Liver (tissue), 10 donors: ENCODE measurements at places on chromosomes 4 and X. TPM values are rescaled to one million over a fixed set of nuclear protein-coding genes. Genes with fewer than 3 reads are reported as not detected.

Gene PORCN
- 0.70 TPM for total RNA-seq

Gene PTTG2
- total RNA-seq: 0.92 TPM

Gene RAB41
- not detected for total RNA-seq

Gene PGRMC1
- 180 TPM for total RNA-seq

Gene ARHGEF6
- total RNA-seq: 9.2 TPM

Gene PAGE2
- total RNA-seq: not detected

GRCh38 chr4:106818764-106819163 lies 217.3 kb downstream of the DKK2 start:
- no peak for DNase-seq

GRCh38 chrX:153460826-153461225 lies 9.6 kb downstream of the HAUS7 start:
- peak; percentile 43 for DNase-seq

- DNase-seq: no peak
Observed at GRCh38 chrX:139691843-139692505, 16.0 kb downstream of the MCF2 start.

DNA sequence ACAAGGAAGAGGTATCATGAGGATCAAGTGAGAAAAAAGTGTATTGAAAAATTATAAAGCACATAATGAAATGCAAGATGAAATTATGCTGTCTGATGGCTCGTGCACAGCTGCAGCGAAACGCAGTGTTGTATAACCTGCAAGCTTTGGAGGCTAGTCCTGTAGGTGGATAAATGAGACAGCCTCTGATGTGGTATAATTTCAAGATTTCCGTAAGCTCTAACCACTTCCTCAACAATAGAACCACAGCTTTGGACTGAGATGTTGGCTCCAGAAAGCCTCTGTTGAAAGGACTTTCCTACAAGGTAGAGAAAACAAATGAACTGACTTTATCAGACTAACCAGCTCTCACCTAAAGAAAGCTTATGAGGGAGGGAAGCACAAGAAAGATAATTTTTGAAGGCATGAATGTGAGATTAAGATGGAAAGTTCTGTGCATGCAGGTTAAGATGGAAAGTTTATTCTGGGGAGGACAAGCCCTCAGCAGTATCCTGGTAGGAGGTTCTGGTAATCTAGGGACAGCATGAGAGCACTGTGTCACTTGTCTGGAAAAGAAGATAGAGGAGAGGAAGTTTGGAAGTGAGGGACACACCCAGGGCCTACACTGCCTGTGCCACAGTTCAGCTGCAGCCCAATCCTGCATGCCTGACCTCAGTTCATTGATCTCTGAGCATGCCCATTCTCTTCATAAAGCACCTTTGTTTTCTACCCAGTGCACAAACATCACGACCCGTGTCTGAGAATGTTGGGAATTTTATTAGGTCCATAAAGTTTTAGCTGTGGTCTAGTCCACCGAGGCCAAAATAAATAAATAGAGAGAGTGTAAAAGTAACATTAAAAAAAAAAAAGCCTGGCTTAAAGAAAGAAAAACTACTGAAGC lies 161.5 kb upstream of the SFRP2 start:
- DNase-seq: no peak

DNA sequence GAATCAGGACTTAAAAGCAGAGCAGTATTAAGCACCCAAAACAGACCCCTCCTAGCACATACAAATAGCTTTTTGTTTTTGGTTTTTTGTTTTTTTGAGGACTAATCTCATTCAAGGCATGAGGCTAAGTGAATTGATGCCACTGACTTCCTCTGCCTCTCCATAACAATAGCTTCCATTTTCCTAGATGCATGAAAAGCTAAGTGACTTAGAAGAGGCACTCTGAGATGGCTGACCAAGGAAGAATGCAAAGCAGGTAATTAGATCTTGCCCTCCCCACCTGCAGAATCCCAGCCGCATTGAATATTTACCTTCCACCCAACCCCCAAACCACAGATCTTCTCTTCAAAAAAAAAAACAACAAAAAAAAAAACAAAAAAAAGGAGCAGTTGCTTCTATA lies 7.4 kb upstream of the KDR start:
- DNase-seq: no peak

- no peak for DNase-seq
Observed at GRCh38 chr4:31071508-31072486, 351.6 kb downstream of the PCDH7 start.

- DNase-seq: no peak
Observed at GRCh38 chrX:25206778-25207177, 191.0 kb upstream of the ARX start.

DNA sequence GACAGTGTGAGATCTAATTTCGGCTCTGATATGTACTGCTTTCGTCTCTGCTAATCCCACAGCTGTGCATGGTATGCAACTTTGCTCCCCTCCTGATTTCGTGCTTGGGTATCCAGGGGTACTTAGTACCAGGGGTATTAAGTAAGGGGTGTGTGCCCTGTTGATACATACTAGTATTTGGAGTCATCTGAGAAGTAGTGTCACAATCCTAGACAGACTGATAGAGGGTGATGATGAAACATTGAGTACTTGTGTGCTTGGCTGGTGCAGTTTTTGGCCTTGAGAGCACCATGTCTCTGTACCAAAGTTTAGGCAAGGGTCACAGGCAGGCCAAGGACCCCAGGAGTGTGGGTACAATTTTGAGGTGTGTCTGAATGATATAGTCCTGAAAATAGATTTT lies 10.9 kb downstream of the GPAT3 start:
- no peak for DNase-seq

- DNase-seq: no peak
Observed at GRCh38 chr4:145898466-145898865, 40.2 kb downstream of the ZNF827 start.

DNA sequence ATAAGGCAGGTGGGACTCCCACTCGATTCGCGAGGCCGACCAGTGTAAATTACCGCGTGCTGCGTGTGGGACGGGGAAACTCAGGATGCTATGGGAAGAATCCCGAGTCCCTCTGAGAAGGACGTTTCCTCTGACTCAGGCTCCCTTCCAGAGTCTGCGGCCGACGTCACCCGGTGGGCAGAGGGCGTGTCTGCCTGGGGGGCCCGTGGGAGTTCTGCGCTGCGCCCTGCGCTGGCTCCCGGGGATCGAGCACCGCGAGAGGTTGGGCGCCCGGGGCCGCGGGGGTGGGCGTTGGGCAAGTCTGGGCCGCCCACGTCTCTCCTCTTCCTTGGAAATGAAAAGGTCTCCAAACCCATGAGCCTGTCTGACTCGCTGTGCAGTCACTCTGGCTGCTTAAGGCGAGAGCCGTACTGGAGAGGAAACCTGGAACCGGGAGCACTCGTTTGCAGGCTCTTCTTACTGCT lies 568 bp downstream of the NIPAL1 start:
- DNase-seq: peak; percentile 59

DNA sequence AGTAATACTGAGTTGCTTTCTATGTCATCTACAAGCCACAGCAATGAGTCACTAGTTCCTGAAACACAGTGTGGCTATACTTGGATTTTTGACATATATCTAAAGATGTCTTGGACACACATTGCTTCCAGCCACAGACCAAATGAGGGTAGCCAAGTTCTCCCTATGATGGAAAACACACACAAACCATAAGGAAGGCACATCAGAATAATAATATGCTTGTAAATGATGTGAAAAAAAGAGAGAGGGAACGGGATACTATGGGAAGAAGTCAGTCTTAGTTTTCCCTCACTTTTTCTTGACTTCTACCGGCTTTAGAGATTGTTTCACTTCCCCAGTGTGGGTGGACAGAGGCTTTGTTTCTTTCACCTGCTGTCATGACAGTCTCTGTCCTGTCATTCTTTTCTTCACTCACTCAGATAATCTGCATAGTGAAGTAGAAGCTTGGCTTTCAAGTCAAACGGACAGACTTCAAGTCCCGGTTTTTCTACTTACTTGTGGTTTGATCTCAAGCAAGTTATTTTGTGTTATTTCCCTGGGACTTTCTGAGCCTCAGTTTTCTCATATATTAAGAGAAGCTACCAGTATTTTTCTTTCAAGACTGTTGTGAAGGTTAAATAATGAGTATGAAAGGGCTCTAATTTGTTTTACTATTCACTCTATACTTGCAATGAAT lies 34.7 kb downstream of the P2RY10 start:
- no peak for DNase-seq
